ENCODE measurements at places on chromosomes 5 and 9.

DNA sequence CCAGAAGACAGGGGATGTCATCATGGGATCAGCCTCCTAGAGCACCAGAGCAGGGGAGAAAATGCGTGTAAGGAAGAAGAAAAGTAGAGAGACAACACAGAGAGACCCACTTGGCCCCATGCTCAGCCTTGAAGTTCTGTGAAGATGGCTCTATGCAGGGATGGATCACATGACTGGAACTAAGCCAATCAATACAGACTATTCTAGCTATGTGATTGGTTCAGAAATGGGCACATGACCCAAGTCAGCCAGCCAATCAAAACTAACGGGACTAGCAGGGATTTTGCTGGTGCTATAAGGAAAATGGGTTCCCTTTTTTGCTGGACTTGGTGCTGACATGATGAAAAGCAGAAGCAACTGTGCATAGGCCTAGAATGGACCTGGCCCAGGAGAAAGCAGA, 173.0 kb upstream of the TBC1D2 start:
- no peak for DNase-seq

GRCh38 chr5:164377746-164378145, 872.3 kb downstream of the MAT2B start:
- DNase-seq: no peak

- no peak for DNase-seq
These were observed 54.7 kb downstream of the COL23A1 start for GRCh38 chr5:178535299-178536175.

DNA sequence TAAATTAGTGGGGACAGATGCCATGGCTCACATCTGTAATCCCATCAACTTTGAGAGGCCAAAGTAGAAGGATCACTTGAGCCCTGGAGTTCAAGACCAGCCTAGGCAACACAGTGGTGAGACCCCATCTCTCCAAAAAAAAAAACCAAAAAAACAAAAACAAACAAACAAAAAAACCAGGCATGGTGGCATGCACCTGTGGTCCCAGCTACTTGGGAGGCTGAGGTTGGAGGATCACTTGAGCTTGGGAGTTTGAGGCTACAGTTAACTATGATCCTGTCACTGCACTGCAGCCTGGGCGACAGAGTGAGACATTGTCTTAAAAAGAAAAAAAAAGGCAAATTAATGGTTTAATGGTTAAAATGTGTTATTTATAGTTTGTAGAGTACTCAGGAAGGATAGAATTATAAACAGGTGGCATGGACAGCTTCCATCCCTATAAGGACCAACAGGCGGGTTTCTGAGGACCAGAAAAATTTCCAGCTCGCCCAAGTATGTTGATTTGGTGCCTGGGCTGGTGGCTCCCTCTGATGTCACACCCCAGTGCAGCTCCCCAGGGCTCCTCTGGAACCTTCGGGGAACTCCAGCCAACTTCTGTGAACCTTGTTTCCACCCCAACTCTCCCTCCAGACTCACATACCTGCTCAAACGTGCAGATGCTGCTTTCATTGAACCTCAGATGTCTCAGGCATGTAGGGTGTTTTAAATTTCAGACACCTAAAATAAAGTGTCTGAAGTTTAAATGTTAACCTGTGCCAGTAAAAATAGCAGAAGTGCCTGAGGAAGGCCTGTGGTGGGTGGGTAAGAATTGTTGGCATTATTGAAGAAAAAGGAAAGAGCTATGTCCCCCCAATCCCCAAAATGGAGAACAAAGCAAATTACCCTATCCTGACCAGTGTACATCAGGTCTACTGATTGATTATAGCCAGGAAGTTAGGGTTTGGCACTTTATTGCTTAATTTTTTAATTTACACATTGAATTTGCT, 69.0 kb downstream of the TRIO start:
- no peak for DNase-seq

DNA sequence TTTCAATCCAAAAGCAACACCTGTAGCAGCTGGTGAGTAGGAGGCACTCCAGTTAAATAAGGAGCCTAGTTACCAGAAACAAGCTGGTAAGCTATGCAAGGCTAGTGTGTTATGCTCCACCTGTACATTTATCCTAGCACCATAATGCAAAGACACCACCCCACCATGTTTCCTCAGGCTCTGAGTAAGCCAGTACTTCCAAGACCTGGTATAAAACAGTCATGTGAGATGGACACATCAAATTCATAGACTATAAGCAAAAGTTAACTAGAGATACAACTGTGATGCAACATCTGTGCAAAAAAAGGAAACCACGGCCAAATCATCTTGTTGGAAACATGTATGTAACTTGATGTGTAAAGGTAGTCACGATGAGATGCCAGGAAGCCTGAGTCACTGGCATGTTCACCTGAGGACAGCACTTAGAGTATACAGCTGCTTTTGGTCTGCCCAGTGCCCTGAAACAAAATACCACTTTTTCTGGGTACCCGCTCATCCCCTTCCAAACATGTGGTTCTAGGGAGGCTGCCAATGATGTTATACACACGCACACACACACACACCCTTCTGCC, 66.1 kb downstream of the CDK5RAP2 start:
- no peak for DNase-seq

GRCh38 chr5:150662731-150663516, 1.9 kb downstream of the MYOZ3 start:
- no peak for DNase-seq
